ENCODE measurements at places on chromosomes 1 and 21. TPM values are rescaled to one million over a fixed set of nuclear protein-coding genes. Genes with fewer than 3 reads are reported as not detected.

GRCh38 chr1:240500647-240501046 is 111.3 kb downstream of the GREM2 start:
- no peaks in the 10 kb centered on the region for H3K27me3 ChIP-seq
- no peak overlapping the region for H3K4me3 ChIP-seq
- no peaks in the 10 kb centered on the region for H3K36me3 ChIP-seq

The MMEL1 gene
- 2.1 TPM for polyA plus RNA-seq

The SPRR1A gene
- polyA plus RNA-seq = not detected

The TRIM58 gene
- polyA plus RNA-seq = 4.7 TPM

The LCE2B gene
- not detected for polyA plus RNA-seq
